ENCODE measurements at places on chromosomes 3 and 15.

DNA sequence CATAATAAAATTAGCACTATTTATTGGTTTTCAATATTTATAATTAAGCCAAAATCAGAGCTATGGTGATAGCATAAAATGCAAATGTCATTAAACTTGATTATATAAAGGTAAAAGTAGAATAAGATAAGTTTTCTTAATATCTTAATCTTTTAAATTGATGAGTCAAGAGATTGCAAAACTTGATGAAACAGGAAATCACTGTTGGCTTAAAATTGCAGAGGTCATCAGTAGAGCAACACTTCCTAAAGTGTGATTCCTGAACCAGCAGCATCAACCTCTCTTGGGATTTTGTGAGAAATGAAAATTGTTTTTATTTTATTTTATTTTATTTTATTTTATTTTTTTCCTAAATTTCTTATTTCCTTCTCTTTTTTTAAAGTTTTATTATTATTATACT lies 226.4 kb upstream of the CTDSPL start:
- DNase-seq: no peak

- DNase-seq: no peak
These were observed 69.7 kb downstream of the KLHL25 start for GRCh38 chr15:85725019-85725418.

DNA sequence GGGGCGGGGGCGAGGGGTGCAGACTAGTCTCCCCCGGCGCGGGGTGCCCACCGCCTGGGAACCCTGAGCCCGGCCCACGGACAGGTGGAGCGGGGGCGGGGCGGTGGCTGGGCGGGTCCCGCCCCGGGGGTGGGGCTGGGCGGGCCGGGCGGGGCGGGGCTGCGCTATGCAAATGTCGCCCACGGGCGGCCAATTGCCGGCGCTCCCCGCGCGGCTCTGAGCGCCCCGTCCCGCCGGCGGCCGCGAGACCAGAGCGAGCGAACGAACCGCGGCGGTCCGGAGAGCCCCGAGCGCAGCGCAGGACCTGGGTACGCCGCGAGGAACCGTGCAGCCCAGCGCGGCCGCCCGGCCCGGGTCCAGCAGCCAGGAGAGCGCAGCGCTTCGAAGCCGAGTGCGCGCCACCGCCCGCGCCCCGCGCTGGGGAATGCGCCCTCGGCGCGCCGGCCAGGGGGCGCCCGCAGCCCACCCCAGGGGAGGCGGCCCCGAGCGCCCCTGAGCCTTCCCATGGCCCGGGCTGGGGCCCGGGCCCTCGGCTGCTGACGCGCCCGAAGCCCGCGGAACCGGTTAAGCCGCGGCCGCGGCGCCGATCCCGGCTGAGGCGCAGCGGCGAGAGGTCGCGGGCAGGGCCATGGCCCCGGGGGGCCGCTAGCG lies at the start of gene SEMA3F:
Gene SEMA3F (plus strand): TSS at position 485 of the 651 bp plus-strand sequence. CDS start 4,299 bp downstream, outside the sequence.
- peak; percentile 68 for DNase-seq

- DNase-seq: no peak
These were observed 26.8 kb upstream of the PCOLCE2 start for GRCh38 chr3:142915636-142916035.

GRCh38 chr15:82663186-82663600 lies 16.0 kb upstream of the CPEB1 start:
- peak; percentile 57 for DNase-seq

- DNase-seq: peak; percentile 23
These were observed 74.4 kb downstream of the MOBP start for GRCh38 chr3:39541917-39542329.

GRCh38 chr3:126528800-126529541 lies 5.0 kb downstream of the CHST13 start:
- peak; percentile 7 for DNase-seq

DNA sequence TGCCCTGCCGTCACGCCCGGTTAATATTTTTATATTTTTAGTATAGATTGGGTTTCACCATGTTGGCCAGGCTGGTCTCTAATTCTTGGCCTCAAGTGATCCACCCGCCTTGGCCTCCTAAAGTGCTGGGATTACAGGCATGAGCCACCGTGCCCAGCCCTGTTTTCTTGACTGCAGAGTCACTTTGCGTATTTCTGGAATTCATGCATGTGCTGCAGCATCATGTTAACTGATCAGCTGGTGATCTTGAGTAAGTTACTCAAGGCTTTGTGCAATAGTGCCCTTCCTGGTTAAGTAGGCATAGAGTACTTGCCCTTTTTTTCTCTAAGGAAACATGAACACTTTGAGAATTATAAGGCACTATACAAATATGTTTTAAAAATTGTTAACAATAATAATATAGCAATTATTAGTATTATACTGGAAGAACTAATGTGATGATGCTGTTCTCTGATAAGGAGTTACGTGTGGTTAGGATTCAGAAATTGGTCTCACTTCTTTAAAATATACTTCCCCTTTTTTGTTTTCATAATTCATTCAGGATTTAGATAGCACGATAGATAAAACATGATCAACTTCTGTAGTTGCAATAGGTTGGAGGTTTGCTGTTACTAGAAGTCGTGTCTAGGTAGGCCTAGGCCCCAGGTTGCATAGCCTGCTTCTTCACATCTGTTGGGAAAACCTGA lies 33.6 kb downstream of the GPR171 start:
- no peak for DNase-seq

- no peak for DNase-seq
These were observed 1.5 kb downstream of the ETFA start for GRCh38 chr15:76309601-76310330.

DNA sequence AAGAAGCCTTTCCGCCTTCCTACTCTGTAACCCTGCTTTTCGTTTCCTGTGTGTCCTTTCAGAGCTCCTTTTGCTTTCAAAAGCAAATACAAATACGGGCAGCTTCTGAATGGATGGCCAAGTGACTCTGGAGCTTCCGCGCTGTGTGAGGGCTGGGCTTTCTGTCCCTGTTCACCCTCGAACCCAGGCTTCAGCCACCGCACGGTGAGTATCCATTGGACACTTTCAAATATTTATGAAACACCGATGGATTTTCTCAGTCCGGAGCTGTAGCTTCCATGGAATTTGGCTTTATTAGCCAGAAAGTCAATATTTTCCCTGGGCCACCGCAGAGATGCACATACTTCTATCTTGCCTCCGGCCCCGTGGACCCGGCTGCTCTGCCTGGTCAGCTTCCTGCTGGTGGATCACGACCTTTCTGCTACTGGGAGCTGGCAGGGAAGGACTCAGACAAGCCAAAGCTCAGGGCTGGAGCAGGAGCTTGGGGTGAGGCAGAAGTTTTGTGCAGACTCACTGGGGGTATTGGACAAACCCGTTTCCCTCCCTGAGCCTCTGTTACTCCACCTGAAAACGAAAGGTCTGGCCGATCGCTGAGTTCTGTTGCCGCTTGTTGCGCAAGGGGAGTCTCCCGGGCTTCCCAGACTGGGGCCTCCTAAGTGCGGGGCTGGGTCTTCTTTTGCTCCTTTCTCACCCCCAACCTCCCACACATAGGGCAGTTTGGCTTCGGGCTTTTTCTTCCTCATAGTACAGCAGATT lies 63.6 kb downstream of the LINGO1 start:
- DNase-seq: peak; percentile 6

DNA sequence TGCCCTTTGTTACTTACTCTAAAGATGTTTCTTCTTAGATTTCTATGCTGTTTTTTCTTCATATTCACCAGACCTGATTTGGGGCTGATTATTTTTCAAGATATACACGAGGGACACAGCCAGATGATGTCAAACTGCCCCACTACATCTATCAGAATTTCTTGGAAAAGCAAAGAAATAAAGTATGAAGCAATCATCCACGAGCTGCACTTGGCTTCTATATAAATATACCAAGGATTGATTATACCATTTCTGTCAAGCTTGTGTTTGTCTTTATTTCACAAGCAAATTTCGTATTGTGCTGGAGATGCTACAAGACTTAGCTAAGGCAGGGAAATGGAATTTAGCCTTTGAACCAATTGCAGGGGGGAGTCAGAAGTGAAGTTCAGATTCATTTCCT lies 715.1 kb upstream of the NR2F2 start:
- DNase-seq: no peak

- DNase-seq: no peak
These were observed 5.7 kb downstream of the XIRP1 start for GRCh38 chr3:39186692-39187151.

DNA sequence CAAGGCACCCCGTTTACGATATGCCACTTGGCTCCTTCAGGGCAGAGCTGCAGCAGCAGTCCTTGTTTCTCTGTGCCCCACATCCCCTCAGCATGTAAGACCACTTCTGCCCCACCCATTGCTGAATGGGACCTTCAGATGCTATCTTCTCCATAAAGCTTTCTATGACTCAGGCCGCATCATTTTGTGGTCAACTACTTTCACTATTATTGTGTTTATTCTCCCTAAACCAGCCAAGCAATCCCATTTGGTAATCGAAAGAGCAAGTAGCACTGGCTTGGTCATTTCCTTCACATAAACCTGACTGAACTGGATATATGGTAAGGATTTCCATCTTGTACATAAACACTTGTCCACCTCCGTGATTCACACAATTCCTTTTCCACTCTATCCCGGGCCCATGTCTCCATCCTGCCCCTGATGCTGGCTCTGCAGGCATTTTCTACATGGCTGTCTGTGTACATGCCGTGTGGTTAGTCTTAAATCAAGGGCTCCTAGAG lies 25.7 kb downstream of the LIPC start:
- DNase-seq: peak; percentile 89
